Large intestine (tissue), 12 donors: ENCODE measurements at places on chromosomes 2 and 18.

GRCh38 chr2:117918608-117919007, 95.3 kb downstream of the CCDC93 start:
- no peak for DNase-seq

- no peak for DNase-seq
Observed at GRCh38 chr2:231038483-231039293, 1.4 kb downstream of the C2orf72 start.

DNA sequence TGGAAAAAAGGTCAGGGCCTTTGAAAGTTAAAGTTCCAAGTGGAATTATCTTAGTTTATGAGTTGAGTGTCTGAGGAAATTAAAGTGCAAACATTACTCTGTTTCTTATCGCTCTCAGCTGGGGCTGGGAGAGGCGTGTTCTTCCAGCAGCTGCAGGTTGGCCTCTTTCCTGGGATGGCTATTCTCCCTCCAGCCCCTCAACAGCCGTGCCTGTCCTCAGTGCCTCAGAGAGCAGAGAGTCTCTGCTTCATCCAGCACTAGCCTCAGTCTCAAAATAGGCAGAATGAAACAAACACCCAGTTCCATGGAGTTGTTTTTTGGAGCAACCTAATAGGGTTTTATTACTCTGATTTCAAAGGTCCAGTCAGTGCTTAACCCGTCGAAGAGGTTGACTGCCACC, 298.1 kb downstream of the GALR1 start:
- peak; percentile 38 for DNase-seq

DNA sequence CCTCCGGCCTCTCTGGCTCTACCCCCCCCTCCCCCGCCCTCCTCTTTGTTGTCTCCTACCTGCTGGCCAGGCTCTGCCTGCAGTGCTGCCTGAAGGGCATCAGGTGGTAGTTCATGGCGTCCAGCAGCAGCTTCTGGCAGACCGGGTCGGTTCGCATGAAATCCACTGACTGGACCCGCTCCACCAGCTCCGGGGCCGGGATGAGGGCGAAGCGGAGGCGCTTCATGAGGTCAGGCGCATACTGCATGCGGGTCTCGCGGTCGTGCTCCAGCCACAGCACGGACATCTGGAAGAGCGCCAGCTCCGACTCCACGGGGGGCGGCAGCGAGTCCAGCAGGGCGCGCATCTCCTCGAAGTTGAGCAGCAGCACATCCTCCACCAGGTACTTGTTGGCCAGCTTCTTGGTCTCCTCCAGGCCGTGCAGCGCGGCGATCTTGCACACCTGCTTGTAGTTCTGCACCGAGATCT, 3.2 kb downstream of the KLHL14 start:
- DNase-seq = peak; percentile 17

DNA sequence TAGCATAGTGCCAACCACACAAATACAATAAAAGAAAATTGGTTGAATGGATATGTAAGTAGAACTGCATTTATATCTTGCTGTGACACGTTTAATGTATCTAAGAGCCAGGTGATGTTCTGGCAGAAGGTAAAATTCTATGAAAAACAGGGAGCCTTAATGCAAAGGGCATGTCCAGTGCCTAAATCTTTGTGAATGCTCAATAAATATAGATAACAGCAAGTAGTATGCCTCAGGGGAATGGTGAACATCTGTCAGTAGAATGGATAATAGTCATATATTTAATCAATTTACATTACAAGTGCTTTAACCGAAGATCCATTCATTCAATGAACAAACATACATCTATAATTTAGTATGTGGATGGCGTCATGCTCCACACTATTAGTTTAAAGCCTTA, 43.7 kb upstream of the NYAP2 start:
- DNase-seq = no peak
